Gastroesophageal sphincter (tissue), 4 donors: ENCODE measurements at places on chromosomes 5 and 9. TPM values are rescaled to one million over a fixed set of nuclear protein-coding genes. Genes with fewer than 3 reads are reported as not detected.
A peak's percentile ranks its signal among the peaks of the same experiment; 100 is the strongest.

The INSL6 gene
- not detected for total RNA-seq

DNA sequence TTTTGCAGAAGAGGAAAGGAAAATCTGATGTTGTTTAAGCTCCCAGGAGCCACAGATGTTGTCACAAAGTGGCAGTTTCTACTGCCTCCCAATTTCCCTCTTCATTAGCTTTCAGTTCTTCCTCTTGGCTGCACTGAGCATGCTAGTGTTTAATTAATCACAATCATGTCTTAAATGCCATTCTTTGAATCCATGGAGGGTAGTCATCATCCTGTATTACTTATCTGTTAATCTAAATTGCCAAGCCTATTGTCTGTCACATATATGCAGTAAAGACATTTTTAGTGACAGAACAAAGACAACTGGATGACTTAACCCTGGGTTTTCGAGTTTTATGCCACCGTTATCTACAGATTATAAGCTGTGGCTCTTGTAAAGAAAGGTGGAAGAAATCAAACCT lies 14.7 kb downstream of the KLHL9 start:
- ATAC-seq, result no peak
- H3K27ac ChIP-seq, result no peak overlapping the region
- no peaks in the 10 kb centered on the region for H3K4me1 ChIP-seq
- H3K36me3 ChIP-seq, result no peaks in the 10 kb centered on the region
- H3K4me3 ChIP-seq, result no peak overlapping the region

The SLC25A51 gene
- 27.5 TPM for total RNA-seq

The ZNF300 gene
- 1.7 TPM for total RNA-seq

GRCh38 chr5:2946315-2946714 lies 194.8 kb upstream of the IRX2 start:
- no peak overlapping the region for H3K27ac ChIP-seq
- no peak for ATAC-seq
- no peaks in the 10 kb centered on the region for H3K27me3 ChIP-seq
- no peaks in the 10 kb centered on the region for H3K4me1 ChIP-seq

GRCh38 chr9:25570802-25571201 lies 107.4 kb downstream of the TUSC1 start:
- H3K36me3 ChIP-seq, result no peaks in the 10 kb centered on the region
- no peaks in the 10 kb centered on the region for H3K27me3 ChIP-seq
- no peak overlapping the region for H3K4me3 ChIP-seq
- no peaks in the 10 kb centered on the region for H3K4me1 ChIP-seq
- no peak overlapping the region for H3K27ac ChIP-seq
- no peak for ATAC-seq

DNA sequence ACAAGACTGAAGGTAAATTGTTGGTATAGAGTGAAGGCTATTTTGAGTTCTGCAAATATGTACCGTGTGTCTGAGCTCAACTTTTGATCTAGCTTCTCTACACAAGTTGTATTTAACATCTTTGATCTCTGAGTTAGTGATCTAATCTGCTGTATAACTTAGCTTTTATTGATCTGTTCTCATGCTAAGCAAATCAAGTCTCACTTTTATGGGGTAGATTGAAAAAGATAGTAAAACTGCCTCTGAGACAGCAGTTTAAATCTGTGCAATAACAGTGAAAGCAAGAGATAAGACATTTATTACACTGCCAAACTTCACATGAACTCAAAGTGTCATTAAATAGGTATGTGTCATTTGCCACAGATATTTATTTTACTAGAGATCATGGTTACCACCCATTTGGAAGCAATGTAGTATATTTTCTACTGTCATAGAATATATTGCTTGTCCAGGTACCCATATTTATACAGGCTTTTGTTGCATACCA lies 477.3 kb downstream of the ISL1 start:
- no peaks in the 10 kb centered on the region for H3K4me1 ChIP-seq
- no peak for ATAC-seq
- H3K27ac ChIP-seq, result no peak overlapping the region
- no peaks in the 10 kb centered on the region for H3K27me3 ChIP-seq
- H3K36me3 ChIP-seq, result no peaks in the 10 kb centered on the region

GRCh38 chr9:109316207-109316640 lies 4.6 kb downstream of the EPB41L4B start:
- ATAC-seq, result peak; percentile 19
- H3K36me3 ChIP-seq, result no peaks in the 10 kb centered on the region
- H3K4me3 ChIP-seq, result no peak overlapping the region
- H3K27me3 ChIP-seq, result peaks cover 62% of the 10 kb centered on the region
- no peaks in the 10 kb centered on the region for H3K4me1 ChIP-seq

DNA sequence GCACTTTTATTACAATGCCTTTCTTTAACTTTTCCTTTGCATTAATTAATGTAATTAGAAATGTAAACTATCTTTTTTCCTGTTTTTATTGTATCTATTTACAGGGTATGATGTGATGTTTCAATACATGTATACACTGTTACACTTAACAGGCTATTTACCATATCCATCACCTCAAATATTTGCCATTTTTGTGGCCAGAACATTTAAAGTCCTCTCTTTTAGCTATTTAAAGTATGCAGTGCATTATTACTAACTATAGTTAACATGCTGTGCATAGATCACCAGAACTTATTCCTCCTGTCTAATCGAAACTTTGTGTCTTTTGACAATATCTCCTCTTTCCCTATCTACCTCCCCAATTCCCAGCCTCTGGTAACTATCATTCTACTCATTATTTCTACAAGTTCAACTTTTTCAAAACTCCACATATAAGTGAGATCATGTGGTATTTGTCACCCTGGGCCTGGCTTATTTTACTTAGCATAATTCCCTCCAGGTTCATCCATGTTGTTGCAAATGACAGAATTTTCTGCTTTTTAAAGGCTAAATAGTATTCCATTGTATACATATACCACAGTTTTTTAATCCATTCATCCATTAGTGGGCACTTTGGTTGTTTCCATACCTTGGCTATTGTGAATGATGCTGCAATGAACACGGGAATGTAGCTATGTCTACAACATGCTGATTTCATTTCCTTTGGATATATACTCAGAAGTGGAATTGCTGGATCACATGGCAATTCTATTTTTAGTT lies 32.8 kb downstream of the OR2K2 start:
- H3K27me3 ChIP-seq, result no peaks in the 10 kb centered on the region
- no peak overlapping the region for H3K27ac ChIP-seq
- H3K36me3 ChIP-seq, result no peaks in the 10 kb centered on the region
- H3K4me3 ChIP-seq, result no peak overlapping the region
- no peak for ATAC-seq
- peaks cover 23% of the 10 kb centered on the region for H3K4me1 ChIP-seq

The CDH6 gene
- total RNA-seq, result 5.5 TPM
